Central memory CD8-positive, alpha-beta T cell (primary cell): ENCODE measurements at places on chromosomes 16 and 17.

GRCh38 chr17:66469088-66469442 lies 166.7 kb downstream of the PRKCA start:
- DNase-seq: no peak

GRCh38 chr16:88553739-88554138 lies 16.5 kb upstream of the ZC3H18 start:
- DNase-seq: no peak

- DNase-seq: no peak
Measured at GRCh38 chr17:34311291-34311690, 7.9 kb upstream of the CCL8 start.

DNA sequence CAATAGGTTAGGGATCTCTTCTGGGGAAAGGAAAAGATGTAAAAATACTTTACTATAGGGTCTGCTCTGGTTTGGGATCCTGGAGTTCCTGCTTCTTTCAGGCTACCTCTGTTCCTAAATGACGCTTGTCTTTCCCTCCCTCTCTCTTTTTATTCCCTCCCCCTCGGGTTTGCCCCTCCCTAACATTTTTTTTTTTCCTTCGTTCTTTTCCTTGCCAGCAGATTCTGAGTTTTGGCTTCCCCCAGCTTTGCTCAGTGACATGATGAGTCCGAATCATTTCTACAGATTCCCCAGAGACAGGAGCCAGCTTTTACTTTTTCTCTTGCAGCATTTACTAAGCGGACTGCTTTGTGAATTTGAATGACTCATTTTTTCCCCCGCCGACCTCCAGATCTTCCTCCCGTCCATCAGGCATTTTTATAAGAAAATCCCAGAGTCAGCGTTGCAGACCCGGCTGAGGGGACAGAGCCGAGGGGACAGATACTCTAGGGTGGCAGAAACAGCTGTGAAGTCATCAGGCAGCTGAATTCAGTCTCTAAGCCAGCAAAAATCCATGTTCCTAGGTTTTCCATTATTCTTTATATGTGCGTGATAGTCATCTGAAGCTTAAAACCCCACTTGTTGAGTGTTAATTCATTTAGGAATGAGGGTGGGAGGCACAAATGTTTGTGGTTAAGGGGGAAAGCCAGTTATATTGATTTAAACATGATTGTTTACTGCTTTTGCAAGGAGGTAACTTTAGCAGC lies at the start of gene TMEM100:
Gene TMEM100, minus strand, starts transcription at position 123 of the 746 bp plus-strand sequence. CDS start 1,794 bp downstream, outside the sequence.
- no peak for DNase-seq

DNA sequence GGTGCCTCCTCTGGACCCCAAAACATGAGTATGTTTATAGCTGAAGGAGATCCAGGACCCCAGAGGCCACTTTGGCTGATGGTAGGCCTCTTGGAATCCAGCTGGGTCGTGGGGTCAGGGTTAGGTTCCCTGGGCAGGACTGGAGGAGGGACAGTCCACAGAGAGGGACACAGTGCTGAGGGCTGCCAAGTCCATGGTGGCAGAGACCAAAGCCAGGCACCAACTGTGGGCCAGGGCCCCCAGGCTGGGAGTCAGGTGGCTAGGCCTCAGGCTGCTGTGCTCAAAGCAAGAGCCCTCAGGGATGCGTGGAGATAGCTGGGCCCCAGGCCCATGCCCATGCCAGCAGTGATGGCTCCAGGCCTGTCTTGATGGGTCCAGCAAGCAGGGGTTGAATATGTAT lies 44.1 kb downstream of the RAB11FIP4 start:
- no peak for DNase-seq

- peak; percentile 55 for DNase-seq
Measured at GRCh38 chr16:87956365-87957231, 5.4 kb downstream of the BANP start.

- DNase-seq: no peak
Measured at GRCh38 chr16:10813099-10813455, 5.5 kb downstream of the TVP23A start.

DNA sequence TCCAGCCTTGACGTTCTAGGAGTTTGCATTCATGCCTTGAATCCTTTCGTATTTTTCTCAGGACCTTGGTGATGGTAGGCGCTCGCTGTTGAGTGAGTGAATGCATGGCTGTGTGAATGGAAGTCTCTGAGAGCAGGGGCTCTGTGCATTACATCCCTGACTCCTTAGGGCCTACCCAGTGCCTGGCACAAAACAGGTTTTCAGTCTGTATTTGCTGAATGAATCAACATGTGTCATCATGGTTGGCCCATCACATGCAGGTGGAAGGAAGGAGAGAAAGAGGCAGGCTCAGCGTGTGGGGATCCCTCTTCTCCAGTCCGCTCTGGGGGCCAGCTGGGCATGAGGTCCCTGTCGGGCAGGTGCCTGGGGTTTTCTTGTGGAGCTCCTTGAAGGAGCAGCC lies 8.7 kb downstream of the RAP1GAP2 start:
- DNase-seq: no peak

DNA sequence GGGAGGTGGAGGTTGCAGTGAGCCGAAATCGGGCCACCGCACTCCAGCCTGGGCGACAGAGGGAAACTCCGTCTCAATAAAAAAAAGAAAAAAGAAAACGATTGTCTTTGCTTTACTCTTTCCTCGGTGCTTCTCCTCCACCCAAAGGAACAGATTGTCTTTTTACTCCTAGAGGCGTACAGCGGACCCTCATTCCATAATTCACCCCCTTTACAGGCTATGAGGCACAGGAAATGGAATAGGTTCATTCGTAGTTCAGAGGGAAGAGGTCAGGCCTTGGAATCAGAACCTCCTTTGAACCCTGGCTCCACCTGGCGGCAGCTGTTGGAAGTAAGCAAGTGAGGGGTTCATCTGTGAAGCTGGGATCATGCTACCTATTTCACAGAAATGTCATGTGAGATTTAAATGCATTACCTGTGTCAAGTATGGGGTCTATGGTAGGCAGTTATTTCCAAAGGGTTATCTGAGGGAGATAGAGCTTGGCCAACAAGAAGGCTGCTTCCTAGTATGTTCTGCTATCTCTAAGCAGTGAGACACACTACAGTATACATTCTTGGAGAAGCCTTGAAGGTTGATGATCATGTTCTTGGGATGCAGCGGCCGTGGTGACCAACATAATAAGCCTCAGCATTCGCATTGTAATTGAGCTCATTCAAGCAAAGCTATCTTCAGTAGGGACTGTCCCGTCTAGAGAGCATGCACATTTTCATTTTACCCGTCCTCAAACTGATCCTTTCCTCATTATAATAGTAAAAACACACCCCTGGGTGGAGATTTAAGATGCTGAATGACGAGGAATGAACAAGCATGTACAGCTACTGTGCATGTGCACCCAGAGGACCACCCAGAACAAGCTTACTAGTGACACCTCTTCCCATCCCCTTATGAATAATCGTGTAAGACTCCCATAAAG lies 18.7 kb upstream of the ZNF689 start:
- peak; percentile 69 for DNase-seq

DNA sequence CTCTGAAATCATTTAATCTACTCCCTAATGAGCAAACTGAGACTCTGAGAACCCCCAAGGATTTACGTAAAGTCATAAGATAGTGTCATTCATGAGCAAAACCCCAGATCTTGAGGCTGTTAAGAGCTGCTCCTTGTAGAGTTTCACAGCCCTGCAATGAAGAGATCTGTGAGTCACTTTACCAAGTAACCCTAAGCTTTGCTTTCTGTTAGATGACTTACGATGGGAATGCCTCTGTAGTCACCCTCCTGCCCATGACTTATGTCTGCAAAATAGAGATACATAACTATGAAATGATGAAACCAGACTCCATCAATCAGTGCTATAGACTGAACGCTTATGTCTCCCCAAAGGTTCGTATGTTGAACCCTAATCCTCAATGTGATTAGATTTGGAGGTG lies 117.7 kb downstream of the HS3ST3A1 start:
- DNase-seq: no peak

DNA sequence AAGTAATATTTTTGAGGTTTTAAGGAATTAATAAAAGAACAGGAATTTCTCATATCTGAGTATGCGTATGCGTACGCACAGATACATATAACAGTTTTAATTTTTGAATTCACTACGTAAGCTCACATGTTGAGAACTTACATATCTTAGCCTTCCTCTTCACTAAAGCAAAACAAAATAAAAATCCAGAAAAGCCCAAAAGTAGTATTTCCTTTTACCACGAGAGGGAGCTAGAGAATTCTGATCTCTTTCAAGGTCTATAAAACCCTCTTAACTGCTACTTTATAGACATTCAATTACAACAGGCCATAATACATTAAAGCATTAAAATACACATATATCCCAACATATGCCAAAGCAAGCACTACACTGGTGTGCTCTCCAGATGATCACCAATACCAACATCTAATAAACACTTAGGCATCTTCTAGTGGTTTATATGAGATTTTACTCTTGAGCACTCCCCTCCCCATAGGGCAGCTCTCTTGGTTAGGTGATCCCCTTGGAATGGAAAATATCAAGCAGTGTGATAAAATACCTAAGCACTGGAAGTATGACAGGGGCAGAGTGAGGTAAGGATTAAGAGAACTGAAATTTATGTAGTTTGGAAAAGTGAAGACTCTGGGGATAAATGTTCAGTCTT lies 94.0 kb downstream of the SKAP1 start:
- DNase-seq: no peak

DNA sequence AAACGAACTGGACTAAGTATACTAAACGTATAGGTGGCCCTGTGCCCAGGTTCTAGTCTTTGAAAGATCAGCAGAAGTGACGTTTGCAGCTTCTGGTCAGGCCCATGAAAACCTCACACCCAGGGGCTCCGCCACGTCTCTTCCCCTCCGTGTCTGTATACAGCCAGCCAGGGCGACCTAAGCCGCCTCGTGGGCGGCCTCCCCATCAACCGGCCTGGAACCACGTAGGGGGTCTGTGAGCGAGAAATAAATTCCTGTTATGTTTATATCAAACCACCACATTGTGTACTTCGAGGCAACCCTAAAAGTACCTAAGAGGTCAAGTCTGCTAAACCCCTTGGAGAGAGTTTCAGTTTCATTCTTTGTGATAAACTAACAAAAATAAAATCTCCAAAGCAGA lies 6.8 kb downstream of the TK1 start:
- no peak for DNase-seq

DNA sequence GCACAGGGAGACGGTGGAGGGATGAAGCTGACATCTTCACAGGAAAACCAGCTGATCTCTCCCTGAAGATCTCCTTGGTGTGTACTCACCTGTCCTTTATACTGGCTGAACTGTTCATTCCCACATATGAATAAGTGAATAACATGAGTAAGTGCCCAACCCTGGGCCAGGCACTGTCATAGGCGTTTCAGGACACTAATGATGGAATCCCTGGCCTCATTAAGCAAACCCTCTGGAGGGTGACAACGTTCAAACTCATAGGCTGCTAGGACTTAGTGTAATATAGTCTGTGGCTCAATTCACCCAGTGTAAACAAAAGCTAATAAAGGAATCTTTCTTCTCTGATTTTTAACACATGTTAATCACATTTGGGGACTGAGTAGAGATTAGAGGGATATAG lies 24.5 kb downstream of the GAS7 start:
- DNase-seq: no peak

DNA sequence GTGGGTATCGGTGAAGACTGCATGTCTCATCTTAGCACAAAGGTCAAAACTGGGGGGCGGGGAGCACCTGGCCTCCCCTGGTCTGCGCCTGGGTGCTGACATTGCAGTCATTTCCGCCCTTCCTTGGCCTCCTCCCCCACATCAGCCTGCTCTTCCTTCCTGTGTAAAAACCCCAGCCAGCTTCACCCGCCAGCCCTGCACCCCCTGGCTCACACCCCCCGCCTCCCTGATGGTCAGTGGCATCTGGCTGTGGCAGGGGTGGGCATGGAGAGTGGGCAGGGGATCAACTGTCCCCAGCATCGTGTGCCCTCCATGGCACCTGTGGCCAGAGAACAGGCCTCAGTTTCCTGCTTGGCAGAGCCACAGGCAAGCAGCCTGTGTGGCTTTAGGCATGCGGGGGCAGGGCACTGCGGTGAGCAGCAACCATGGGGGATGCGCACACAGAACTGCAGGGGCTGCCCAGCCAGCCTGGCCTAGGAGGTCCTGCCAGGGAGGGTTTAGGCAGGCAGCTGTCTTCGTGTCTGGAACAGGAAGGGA lies 26.5 kb upstream of the LASP1NB start:
- peak; percentile 81 for DNase-seq

- DNase-seq: no peak
Measured at GRCh38 chr16:65576631-65577030, 454.8 kb upstream of the CDH11 start.

DNA sequence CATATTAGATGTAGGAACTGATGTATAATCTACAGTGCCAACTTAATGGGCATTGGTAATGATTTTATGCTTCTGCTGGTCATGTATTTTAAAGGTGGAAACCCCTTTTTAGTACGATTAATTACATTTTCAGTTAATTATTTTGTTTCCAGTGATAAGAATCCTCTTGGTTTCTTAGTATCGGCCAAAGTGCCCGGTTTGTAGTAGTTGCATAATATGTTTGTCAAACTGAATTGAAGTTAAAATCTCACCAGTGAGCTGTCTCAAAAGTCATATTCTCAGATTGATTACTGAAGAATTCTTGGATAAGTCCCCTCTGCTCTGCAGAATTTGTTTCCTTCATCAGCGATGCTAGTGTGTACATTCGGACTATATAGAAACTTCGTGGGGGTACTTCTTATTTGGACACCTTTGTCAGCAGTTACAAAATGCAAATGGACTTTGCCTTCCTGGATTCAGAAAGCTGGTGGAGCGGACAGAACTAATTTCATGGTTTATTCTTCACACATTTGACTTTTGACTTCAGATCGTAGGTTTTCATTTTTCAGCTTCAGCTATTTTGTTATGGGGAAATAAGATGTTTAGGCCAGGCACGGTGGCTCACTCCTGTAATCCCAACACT lies 28.2 kb downstream of the SLC47A1 start:
- DNase-seq: no peak

DNA sequence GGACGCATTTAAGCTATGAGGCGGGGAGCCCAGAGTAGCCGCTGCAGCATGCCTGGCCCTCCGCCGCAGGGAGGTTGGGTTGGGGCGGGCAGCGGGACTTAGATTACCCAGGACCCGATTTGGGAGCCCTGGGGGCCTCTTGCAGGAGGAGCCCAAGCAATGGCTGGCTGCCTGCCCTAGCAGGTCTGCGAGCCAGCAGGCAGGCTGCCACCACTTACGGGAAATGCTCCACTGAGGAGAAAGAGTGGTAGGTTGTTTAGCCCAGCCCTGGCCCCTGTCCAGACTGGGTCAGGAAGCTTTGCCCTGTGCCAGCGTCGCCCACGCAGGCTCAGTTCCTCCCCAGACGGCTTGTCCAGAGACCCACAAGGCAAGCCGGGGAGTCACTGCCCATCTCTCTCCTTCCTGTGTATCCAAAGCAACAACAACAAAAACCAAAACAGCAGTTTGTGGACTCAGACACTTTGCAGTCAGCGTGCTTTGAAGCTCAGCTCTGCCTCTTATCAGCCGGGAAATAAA lies 10.3 kb upstream of the TVP23A start:
- no peak for DNase-seq

DNA sequence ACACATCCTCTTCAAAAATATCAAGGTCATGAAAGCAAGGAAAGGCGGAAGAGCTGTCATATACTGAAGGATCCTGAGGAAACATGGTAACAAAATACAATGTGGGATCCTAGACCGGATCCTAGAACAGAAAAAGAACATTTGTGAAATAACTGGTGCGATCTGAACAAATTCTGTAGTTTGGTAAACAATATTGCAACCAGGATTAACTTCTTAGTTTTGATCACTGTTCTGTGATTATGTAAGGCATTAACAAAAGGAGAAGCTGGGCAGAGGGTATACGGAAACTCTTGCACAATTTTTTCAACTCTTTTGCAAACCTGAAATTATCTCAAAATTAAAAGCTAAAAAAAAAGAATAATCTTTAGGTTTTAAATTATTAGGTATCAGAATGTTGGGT lies 109.7 kb downstream of the TRIM37 start:
- DNase-seq: no peak
